NCI-H1694 (cell line): ENCODE measurements at places on chromosomes 5 and 9.
A peak's percentile ranks its signal among the peaks of the same experiment; 100 is the strongest.

- DNase-seq: no peak
Observed at GRCh38 chr5:143898381-143898780, 86.4 kb downstream of the HMHB1 start.

DNA sequence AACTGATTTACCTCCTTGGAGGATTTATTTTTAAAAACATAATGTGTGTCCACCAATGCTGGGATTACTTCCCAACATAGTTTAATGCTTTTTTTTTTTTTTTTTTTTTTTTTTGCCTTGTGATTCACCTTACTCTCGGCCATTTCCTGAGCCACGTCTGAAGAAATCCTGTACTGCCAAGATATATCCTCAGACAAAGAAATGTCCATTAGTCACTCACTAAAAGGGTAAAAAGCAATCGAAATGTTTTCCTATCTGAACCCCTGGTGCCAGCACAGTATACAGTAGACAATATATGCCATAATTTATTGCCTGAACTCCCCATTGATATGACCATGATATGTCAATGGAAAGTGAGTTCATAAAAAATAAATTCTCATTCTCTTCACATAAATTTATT lies 344.1 kb downstream of the BNC2 start:
- no peak for DNase-seq

DNA sequence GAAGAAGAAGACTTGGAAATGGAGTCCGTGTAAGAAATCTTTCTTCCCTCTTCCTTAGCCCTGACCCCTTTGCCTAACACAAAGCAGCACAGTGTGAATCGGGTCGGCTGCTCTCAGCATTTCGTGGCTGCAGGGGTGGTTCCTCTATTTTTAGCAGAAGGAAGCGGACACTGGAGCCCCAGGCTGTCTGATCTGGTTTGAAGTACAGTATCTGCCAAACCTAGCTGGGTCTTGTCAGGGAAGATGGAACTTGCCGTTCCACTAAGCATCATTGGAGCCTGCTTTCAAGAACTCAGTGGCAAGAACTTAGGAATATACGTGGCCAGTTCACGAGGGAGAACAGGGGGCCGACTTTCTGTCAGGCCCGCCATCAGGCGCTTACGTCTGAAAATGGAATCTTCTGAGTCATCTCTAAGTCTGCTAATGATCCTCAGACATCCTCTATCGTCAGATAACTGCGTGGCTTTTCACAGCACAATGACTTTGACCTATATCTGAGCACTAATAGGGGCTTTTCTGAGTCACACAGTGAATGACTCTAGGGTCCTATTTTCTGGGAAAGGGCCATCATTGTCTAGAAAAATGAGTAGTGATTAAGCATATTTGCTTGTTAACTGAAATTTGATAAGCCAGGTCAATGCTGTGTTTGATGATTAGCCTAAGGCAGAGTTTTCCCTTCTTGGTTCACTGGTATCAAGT lies 43.3 kb upstream of the NCS1 start:
- DNase-seq: no peak

GRCh38 chr5:56900858-56901578 lies 8.4 kb upstream of the SETD9 start:
- peak; percentile 27 for DNase-seq

GRCh38 chr5:88660264-88660946 lies 222.6 kb downstream of the MEF2C start:
- no peak for DNase-seq

GRCh38 chr5:89015409-89015808 lies 132.4 kb upstream of the MEF2C start:
- no peak for DNase-seq

GRCh38 chr9:14937216-14937615 lies 27.0 kb upstream of the FREM1 start:
- DNase-seq: no peak

DNA sequence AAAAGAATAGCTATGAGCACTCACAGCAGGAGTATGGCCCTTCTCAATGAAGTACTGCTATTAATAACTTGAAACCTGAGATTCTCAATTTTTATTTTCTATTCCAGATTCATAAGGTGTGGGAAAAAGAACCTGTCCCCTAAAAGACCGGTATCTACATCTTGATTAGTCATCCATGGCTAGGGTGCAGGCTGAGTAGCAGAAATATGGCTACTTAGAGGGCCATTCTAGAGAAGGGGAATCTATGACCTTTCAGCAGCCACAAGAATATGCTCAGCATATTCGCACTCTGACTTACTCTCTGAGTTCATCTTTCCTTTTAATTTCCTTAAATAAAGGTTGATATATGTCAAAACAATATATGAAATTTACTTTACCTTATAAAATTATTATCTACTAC lies 27.7 kb downstream of the WDR36 start:
- DNase-seq: no peak

DNA sequence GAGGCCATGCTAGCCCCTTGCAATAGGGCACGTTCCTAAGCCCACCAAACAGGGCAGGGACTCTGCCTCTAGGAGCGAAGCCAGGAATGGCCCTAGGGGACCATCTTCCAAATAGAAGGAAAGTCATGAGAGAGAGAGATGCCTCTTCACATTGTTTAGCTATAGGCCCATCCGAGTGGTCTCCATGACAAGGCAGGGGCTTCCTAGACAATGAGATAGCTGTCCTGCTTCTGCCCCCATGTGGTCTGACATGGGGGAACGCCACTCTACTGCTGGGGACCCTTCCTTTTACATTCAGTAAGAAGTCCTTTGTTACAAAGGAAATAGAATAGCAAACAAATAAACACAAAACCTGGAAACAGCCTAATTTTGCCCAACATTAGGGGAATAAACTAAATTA lies 17.9 kb upstream of the KIF4B start:
- DNase-seq: no peak

DNA sequence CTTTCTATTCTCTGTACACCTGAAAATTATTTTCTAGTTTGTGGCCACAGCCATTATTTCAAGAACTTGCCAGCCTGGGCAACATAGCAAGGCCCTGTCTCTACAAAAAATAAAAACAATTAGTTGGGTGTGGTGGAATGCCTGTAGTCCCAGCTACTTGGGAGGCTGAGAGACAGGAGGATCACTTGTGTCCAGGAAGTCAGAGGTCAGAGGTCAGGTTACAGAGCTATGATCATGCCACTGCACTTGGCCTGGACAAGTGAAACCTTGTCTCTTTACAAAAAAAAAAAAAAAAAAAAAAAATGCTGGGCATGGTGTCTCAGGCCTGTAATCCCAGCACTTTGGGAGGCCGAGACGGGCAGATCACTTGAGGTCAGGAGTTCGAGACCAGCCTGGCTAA lies 58.3 kb downstream of the HMGCR start:
- DNase-seq: no peak

DNA sequence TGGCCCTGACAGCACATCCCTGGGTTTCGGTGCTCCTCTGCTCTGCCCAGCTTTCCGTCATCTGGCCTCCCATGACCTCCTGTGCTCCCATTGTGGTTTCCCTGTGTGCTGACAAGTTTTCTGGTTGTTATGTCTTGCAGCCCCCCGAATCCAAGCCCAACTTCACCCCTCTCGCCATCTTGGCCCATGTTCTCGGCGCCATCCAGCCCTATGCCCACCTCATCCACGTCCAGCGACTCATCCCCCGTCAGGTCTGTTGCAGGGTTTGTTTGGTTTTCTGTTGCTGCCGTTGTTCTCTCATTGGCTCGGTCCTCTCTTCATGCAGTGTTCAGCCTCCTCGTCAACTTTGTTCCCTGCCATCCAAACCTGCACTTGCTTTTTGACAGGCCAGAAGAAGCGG lies 196.4 kb downstream of the NR3C1 start:
- no peak for DNase-seq

DNA sequence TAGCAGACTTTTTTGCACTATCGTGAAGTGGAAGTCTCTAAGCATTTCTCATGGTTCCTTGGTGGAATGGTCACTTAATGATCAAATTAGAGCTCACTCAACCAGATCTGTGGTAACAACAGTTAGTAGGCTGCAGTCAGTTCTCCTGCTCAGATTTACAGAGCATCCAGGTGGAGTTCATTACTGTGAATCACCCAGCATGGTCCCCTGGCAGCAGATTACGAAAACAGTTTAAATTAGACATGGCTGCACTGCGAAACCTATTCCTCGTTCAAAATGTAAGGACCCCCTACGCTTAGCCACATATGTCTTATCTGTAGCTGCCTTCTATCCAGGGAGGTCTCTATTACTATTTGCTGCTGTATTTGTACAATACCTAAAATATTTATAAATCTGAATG lies 823.6 kb upstream of the ARRDC3 start:
- no peak for DNase-seq

DNA sequence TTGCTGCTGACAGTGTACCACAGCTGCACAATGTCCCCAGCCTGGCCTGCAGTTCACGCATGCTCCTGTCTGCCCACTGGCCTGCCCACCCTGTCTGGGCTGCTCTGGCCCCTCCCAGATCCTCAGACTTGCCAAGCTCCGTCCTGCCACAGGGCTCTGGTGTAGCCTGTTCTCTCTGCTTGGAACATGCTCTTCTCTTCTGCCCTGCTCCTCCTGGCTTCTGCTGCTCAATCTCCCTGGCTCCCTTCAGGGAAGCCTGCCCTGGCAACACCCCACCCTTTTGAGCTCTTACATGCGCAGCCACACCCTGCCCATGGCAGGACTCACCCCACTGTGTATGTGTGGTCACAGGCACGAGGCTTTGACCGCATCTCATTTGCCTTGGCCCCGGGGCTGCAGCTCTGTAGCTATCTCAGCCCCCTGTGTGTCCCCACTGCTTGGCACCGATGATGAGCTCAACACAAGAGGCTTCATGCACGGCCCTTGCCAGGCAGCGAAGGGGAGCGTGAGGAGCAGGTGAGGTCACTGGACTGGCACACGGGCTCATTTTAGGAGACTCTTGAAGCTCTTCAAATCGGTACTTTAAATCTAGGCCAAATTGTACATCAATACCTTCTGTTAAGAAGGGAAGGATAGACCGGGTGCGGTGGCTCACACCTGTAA lies 20.4 kb upstream of the BRD3 start:
- no peak for DNase-seq

GRCh38 chr5:67003685-67003934 lies 193.0 kb downstream of the CD180 start:
- no peak for DNase-seq

- DNase-seq: no peak
Observed at GRCh38 chr9:18106006-18106560, 367.9 kb upstream of the ADAMTSL1 start.
